PC-9 (cell line): ENCODE measurements at places on chromosomes 2 and 18. TPM values are rescaled to one million over a fixed set of nuclear protein-coding genes. Genes with fewer than 3 reads are reported as not detected.

SPEG gene
- 46.8 and 55.8 TPM in 2 replicates for total RNA-seq

DNA sequence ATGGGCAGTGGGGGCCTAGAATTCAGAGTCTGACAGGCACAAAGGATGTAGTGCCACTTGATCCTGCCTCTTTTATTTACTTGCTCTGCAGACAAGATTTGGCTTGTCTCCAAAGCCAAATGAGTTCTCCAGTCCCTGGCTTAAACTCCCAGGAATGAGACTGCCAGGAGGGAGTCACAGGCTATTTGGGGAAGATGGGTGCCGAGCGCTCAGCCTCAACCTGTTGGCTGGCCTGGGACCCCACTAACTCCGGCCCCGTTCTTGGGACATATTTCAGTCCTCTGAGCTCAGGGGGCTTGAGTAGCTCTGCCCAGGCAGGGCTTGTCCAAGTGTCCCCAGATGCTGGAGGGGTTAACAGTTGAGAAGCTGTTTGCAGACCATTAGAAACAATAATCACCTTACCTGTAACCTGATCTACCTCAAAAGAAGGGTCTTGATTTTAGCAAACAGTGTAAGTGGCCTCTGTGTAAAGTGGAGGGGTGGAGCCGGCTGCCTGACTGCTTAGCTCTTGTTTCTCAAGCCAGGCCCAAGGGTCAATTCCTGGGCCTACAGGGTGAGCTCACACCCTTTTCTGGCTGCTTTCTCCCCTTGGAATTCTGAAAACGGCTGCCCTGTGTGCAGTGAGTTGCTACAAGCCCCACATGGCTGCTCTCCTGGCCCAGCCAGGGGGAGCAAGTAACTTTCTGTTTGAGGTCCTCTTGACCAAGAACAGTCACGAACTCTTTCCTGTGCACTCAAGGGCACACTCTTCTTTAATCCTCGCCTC lies 27.1 kb upstream of the FZD5 start:
- peak; percentile 45 for DNase-seq
- H3K4me1 ChIP-seq = peaks cover 33% of the 10 kb centered on the region
- no peaks in the 10 kb centered on the region for H3K36me3 ChIP-seq
- no peaks in the 10 kb centered on the region for H3K27me3 ChIP-seq
- peak overlapping the region; percentile 49 for H3K27ac ChIP-seq
- no peak overlapping the region for H3K4me3 ChIP-seq

GRCh38 chr2:8889978-8890377 lies 52.6 kb upstream of the KIDINS220 start:
- no peaks in the 10 kb centered on the region for H3K4me1 ChIP-seq
- H3K4me3 ChIP-seq = no peak overlapping the region
- H3K36me3 ChIP-seq = 0 out of 2 replicates have a peak, but pooled peaks cover 4% of the 10 kb centered on the region

POTEC gene
- not detected in 2 replicates for total RNA-seq

DNA sequence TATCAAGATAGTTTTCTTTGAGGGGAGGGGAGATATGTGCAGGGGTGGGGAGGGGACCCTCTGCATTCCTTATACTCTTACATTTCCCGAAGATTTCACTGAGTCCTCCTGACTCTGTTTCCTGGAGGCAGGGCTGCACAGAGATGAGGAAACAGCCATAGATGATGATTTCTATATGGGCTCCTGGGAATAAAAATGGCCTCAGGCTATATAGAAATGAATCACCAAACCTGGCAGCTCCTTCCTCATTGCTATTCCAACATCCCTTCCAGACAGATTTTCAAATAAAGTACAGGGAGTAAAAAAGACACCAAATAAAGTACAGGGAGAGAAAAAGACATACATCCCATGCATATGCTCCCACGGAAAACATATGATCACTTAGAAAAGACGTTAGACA lies 474.8 kb upstream of the RAB6C start:
- no peak for DNase-seq
- H3K27ac ChIP-seq = no peak overlapping the region
- H3K27me3 ChIP-seq = no peaks in the 10 kb centered on the region
- no peaks in the 10 kb centered on the region for H3K36me3 ChIP-seq
- no peak overlapping the region for H3K4me3 ChIP-seq

DNA sequence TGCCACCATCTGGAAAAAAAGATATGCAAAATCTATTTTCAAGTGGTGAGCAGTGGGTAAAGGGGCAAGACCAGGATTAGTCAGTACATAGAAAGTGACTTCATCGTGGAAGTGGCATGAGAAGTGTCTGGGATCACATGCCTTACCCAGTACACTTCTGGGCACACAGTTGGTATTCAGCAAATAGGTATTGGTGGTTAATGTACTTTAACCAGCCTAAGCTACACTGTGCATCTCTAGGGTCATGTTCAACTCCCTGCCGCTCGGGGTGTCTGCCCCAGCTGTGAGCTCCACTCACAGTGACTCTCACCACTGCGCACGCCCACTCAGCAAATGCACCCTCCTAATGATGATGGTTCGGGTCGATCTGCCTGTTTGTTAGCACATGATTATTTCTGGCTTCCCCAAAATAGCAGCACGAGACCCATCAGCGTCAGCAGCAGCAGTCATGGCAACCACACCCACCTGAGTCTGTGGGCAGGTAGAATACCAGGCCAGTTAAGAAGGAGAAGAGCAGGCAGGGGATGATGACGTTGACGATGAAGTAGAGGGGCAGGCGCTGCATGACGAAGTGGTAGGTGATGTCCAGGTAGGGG lies 11.1 kb downstream of the CHRNA1 start:
- no peaks in the 10 kb centered on the region for H3K36me3 ChIP-seq
- no peak overlapping the region for H3K27ac ChIP-seq
- H3K27me3 ChIP-seq = no peaks in the 10 kb centered on the region
- H3K4me1 ChIP-seq = peaks cover 8% of the 10 kb centered on the region
- DNase-seq = no peak

DNA sequence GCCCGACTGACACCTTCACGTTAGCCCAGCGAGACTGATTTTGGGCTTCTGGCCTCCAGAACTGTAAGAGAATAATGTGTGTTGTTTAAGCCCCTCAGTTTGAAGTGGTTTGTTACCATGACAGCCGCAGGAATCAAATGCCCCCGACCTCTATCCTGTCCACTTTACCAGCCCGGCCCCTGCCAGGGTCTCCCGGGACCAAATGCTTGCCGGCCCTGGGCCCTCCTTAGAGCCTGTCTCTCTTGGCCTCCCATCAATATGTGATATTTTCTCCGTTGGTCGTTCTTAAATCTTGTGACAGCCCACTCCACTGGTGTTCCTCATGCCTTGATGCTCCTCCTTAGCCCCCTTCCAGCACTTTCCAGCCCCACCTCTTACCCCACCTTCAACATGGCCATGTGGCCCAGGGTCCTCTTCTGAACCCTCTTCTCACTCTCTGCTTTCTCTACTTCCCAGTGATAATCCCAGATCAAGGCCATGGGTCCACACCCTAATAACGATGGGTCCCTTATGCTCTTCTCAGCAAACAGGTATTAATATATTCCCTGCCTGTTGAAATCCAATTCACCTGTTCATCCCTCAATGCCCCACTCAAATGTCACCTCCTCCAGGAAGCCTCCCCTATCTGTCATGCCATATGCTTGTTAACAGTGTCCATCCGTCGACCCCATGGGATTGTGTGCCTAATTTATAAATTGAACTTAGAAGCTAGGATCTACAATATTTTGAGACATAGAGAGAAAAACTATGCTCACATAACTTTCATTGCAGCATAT lies 192.8 kb downstream of the ZFP36L2 start:
- H3K36me3 ChIP-seq = peaks cover 20% of the 10 kb centered on the region
- H3K4me3 ChIP-seq = no peak overlapping the region
- DNase-seq = no peak
- no peak overlapping the region for H3K27ac ChIP-seq

DNA sequence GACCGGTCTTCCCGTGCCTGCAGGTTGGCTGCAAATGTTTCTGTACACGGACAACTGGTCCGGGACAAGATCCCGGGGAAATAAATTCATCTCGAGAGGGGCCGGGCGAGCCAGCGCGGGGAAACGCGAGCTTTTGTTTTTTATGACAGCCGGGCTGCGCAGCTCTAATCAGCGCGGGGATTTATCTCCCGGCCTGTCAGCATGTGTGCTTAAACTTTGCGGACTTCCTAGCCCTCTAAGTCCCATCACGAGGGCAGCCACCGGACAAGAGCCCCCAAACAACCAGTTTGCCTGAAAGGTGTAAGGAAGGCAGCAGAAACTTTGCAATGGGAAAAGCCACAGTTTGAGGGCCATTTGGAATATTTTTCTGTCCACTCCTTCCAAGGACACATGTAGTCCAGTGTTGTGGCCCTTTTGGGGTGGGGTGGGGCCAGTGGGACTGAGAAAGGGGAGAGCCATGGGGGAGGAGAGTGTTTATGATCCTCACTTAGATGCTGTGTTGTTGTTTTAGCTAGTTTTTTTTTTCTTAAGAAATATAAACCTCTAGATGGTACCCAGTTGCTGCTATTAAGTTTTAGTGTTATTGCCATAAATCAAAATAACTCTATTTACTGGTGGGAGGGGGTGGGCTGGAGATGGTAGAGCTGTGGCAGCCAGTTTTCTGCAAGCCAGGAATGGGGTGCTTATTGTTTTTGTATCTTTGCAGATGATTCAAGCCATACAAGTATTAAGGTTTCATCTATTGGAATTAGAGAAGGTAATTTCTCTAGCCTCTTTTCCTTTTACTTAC lies 6.0 kb downstream of the MEIS1 start:
- no peaks in the 10 kb centered on the region for H3K36me3 ChIP-seq
- DNase-seq = no peak
- no peak overlapping the region for H3K4me3 ChIP-seq
- H3K27ac ChIP-seq = no peak overlapping the region
- peaks cover 13% of the 10 kb centered on the region for H3K4me1 ChIP-seq
- H3K27me3 ChIP-seq = no peaks in the 10 kb centered on the region

GRCh38 chr2:233832869-233833311 lies 21.4 kb downstream of the HJURP start:
- DNase-seq = peak; percentile 77
- peaks cover 15% of the 10 kb centered on the region for H3K36me3 ChIP-seq
- no peak overlapping the region for H3K4me3 ChIP-seq
- H3K27ac ChIP-seq = no peak overlapping the region
- no peaks in the 10 kb centered on the region for H3K27me3 ChIP-seq
- no peaks in the 10 kb centered on the region for H3K4me1 ChIP-seq

CETN1 gene
- not detected in 2 replicates for total RNA-seq

GRCh38 chr2:175161-175786 lies 88.6 kb downstream of the SH3YL1 start:
- peaks cover 28% of the 10 kb centered on the region for H3K4me1 ChIP-seq
- H3K27ac ChIP-seq = no peak overlapping the region
- no peaks in the 10 kb centered on the region for H3K27me3 ChIP-seq

REG3G gene
- total RNA-seq = not detected in 2 replicates

- peaks cover 46% of the 10 kb centered on the region for H3K4me1 ChIP-seq
- no peaks in the 10 kb centered on the region for H3K27me3 ChIP-seq
- no peak overlapping the region for H3K27ac ChIP-seq
- no peak overlapping the region for H3K4me3 ChIP-seq
- H3K36me3 ChIP-seq = no peaks in the 10 kb centered on the region
Observed at GRCh38 chr2:42105330-42106256, 57.8 kb downstream of the PKDCC start.

DNA sequence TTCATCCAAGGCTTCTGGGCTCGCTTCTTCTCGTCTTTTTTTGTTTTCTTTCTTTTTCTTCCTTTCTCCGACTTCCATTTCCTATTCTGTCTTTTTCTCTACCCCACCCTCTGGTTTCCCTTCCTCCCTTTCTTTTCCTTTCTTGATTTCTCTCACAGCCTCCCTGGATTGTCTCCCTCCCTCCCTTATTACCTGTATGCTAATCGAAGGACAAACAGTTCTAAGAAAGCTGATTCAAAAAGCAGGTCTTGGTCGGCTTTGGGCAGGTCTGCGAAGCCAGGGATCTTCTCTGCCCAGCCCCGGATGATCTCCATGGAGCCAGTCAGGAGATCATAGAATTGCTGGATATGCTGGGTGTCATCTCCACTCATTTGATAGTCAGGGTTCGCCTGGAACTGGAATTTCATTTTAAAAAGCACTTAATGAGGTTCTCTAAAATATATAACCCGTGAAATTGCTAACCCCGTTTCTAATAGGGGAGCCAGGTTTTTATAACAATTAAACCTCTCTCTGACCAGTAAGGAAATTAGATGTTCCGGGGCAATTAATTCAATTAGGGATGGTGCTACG lies 5.9 kb downstream of the NR4A2 start:
- H3K27me3 ChIP-seq = no peaks in the 10 kb centered on the region
- no peaks in the 10 kb centered on the region for H3K36me3 ChIP-seq
- H3K27ac ChIP-seq = no peak overlapping the region
- H3K4me3 ChIP-seq = no peak overlapping the region
- H3K4me1 ChIP-seq = peaks cover 5% of the 10 kb centered on the region; the same call in 1 of the 2 replicates

DNA sequence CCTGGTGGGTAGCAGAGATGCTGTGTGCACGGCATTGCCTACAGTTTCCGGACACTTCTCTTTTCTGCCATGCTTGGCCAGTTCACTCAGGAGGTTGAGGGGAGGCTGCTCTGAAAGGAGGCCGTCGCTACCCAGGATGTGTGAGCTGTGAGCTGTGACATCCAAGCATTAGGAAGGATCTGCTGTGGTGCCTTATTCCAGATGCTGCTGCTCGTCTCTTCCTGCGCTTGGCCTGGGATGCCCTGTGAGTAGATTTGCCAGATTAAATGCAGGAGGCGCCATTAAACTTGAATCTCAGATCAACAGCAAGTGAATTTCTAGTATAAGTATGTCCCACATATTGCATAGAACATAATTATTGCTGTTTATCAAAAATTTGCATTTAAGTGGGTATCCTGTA lies 124.2 kb upstream of the SIX3 start:
- H3K4me3 ChIP-seq = no peak overlapping the region
- H3K27me3 ChIP-seq = no peaks in the 10 kb centered on the region
- no peak for DNase-seq
- H3K27ac ChIP-seq = no peak overlapping the region

DNA sequence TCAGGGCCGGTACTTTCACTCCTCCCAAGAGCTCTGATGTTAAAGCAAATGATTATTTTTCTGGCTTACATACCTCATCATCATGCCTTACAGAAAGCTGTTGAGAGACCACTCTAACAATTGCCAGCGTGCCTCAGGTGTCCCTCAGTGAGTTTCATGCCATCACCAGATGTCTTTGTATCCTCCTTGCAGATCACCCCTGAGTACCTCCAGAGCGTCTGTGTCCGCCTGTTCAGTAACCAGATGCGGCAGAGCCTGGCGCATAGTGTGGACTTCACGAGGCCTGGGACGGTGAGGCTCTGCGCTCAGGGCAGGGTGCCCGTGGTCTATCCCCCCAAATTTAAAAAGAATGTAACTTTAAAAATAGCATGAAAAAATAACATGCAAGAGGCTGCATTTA lies 41.3 kb downstream of the ARMC9 start:
- no peaks in the 10 kb centered on the region for H3K27me3 ChIP-seq
- DNase-seq = no peak
- no peak overlapping the region for H3K27ac ChIP-seq
- no peak overlapping the region for H3K4me3 ChIP-seq

GRCh38 chr2:208040199-208041171 lies 15.2 kb upstream of the PLEKHM3 start:
- H3K4me1 ChIP-seq = peaks cover 16% of the 10 kb centered on the region
- no peak overlapping the region for H3K4me3 ChIP-seq
- H3K27ac ChIP-seq = no peak overlapping the region
- H3K36me3 ChIP-seq = no peaks in the 10 kb centered on the region
- peak; percentile 45 for DNase-seq
- H3K27me3 ChIP-seq = no peaks in the 10 kb centered on the region

GRCh38 chr2:131058214-131058843 lies 34.9 kb downstream of the FAM168B start:
- DNase-seq = no peak
- no peaks in the 10 kb centered on the region for H3K4me1 ChIP-seq
- no peak overlapping the region for H3K4me3 ChIP-seq

- no peak overlapping the region for H3K27ac ChIP-seq
- H3K27me3 ChIP-seq = no peaks in the 10 kb centered on the region
- H3K36me3 ChIP-seq = peaks cover 5% of the 10 kb centered on the region; the same call in 1 of the 2 replicates
- H3K4me1 ChIP-seq = no peaks in the 10 kb centered on the region
- DNase-seq = no peak
- no peak overlapping the region for H3K4me3 ChIP-seq
Observed at GRCh38 chr2:39356922-39357639, 80.0 kb downstream of the MAP4K3 start.
